T-helper 2 cell (primary cell): ENCODE measurements at places on chromosomes 4 and X.

DNA sequence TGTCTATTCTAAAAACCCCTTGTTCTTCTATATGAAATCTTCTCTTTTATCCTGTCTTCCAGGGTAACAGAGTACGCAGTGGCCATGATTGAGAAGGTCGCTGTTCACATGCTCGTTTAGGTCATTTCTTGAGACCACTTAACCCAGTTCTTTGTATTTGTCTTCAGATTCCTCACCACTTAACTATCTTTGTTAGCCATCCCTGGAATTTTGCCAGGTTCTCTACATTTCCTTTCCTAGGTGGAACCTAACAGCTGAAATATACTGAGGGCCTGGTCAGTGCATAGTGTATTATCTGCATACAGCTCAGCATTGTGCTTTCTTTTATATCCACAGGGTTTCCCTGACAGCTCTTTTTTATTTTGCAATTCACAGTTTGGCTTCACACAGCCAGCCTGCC lies 148.9 kb upstream of the GALNT7 start:
- DNase-seq: no peak

DNA sequence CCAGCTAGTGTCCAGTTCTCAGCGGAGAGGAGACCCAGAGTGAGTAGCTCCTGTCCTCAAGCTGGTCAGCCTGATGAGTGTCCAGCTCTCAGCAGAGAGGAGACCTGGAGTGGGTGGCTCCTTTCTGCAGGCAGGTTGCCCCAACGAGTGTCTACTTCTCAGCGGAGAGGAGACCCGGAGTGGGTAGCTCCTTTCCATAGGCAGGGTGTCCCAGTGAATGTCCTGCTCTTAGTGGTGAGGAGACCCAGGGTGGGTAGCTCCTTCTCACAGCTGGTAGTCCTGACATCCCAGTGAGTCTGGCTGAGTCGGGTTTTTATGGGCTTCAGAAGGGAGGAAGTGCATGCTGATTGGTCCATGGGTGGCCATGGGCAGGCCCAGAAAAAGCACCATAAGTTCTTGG lies 55.7 kb upstream of the NUDT6 start:
- no peak for DNase-seq

DNA sequence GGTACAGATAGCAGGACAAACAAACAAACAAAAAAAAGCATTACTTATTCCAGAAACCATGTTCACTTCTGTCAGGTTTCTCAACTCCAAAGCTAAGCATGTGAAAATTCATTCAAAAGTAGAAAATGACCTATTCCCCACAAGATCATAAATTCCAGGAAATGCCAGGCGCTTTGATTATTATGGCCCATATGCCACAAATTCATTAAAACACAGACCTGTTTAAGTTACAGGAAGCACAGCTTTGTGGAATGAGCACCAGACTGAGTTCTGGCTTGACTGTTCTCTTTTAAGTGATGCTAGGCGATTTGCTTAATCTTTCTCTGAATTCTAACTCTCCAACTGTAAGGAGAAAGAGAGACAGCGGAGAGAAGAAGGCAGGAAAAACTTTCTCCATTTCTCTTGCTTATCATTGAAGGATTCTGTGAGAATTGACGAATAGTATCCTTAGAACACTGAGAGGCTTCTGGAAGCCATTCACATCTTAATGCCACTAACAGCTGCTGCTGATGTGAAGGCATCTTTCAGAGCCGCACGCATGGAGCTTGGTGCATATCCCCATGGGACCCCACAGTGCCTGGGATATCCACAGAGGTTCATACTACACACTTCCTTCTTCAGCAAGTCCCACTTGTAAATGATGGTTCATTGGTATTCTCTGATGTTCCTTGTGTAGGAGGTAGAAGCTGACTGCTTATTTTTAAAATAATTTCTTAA lies 138.0 kb downstream of the ZNF674 start:
- no peak for DNase-seq

GRCh38 chr4:80538276-80538926 lies 202.9 kb downstream of the CFAP299 start:
- no peak for DNase-seq
